ENCODE measurements at places on chromosomes 4 and X.

DNA sequence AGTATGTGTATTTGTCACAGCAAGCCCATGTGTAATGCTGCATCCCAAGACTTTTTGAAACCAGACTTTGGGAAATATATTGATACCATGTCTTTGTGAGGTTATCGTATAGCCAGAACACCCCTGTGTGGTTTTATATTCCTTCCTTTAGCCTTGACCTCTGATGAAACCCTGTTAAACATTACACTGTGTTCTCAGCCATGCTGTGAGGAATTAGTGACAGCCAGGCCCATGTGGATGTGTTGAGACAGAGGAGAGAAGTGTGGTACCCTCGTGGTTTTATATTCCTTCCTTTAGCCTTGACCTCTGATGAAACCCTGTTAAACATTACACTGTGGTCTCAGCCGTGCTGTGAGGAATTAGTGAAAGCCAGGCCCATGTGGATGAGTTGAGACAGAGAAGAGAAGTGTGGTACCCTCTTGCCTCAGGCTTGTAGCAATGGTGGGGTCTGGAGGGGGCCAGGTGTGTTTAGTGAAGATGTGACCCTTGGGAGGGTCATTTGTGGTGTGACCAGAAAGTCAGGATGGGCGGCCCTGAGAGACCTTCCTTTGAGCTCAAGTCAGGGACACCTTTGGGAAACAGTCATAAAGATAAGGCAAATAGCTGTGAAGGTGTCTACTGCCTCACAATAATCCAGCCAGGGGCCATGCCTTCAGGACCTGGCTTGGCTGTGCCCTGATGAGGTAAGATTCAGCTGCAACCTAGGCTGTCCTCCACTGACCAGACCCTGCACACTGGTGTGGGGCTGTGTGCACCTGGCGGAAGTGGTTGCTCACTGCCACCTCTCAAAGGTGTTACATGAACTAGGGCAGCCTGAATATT is 110.0 kb downstream of the IRF2 start:
- ATAC-seq: no peak

DNA sequence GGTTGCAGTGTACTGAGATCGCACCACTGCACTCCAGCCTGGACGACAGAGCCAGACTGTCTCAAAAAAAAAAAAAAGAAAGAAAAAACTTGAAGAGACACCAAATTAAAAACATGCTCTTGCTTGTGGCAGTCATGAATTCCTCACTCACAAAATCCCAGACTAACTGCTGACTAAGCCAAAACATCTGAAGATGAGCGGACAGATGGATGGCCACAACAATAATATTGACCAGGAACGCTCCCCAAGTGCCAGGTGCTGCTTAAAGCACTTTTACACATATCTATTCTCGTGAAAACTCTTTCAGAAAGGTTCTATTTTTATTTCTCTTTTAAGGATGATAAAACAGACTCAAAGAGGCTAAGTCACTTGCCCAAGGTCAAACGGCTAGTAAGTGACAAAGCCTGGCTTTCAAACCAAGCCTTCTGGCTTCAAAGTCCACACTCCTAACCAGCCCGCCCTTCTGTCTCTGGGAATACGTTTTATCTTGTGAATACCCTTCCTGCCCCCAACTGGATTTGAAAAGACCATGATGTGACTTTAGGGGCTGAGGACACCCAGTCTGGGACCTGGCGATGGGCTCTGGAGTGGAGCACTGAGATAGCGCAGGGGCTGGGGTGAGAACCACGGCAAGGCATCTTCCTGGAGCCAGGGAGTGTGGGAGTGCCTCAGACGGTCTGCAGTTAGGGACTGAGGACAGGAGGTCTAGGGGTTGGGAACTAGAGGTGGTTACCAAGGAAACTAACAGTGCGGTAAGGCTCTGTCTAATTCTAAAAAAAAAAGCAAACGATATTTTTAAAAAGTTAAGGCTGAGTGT is 9.5 kb upstream of the CXCR3 start:
- no peak for ATAC-seq

DNA sequence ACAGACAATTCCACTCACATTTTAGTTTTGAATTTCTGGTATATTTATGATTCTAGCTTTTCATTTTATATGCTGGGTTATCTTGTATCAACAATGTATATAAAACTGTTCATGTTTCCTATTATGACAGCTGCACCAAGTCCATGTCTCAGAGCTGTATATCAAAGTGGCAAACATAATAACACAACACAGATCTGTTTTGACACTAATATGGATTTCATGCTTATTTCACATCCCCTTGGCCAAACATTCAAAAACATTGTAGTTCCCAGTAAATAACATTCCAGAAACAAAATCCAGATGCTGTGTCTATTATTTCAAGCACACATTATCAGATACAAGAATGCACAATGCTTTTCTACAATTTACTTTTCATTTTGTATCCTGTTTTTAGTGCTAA is 380.6 kb upstream of the MAGEB2 start:
- no peak for ATAC-seq

DNA sequence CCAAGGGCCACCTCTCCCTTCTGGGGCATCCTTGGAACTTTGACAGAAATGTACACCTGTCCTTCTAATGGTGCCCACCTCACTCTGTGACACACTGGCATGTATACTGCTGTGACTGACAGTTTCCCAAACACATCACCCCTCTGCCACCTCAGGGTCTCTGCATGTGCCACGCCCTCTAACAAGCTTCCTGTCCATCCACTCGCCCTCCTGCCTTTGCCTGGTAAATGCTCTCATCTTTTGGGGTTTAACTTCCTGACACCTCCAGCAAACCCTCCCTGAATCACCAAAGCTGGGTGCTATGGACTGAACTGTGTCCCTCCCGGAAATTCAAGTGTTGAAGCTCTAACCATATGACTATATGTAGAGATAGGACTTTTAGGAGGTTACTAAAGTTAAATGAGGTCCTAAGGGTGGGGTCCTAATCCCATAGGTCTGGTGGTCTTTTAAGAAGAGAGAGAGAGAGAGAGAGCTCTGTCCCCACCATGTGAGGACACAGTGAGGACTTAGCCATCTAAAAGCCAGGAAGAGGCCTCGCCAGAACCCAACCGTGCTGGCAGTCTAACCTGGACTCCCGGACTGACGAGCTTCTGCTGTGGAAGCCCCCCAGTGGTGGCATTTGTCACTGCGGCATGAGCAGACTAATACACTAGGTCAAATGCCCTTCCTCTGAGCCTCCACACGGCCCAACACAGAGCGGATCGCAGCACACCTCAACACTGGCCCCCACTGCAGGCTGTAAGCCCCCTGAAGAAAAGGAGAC is 95.6 kb downstream of the AFAP1 start:
- ATAC-seq: peak; percentile 78

- no peak for ATAC-seq
These were observed 11.7 kb upstream of the ZBTB33 start for GRCh38 chrX:120238933-120239332.

GRCh38 chr4:140968371-140968770 is 164.9 kb downstream of the RNF150 start:
- no peak for ATAC-seq

DNA sequence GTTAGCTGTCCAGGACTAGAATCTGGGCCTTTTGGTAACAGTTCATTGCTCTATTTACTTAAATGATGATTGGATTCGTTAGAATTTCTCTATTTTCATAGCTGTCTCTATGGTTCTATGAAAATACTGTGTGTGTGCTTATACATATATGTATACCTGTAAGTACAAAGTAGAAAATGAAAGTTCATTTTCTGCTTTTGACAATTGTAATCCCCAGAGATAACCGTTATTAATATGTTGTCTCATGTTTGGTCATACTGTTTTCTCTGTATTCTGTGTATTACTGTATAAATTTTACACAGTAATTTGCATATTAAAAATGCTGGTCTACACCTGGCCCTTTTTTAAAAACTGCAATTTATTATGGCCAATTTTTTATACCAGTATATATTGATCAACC is 55.4 kb downstream of the CLCN3 start:
- no peak for ATAC-seq

- ATAC-seq: peak; percentile 75
These were observed 108.2 kb upstream of the ACSL4 start for GRCh38 chrX:109841257-109841656.

- no peak for ATAC-seq
These were observed 1114.5 kb upstream of the LCORL start for GRCh38 chr4:19135895-19136633.

Data from activated T-helper 17 cell treated with anti-CD3 and anti-CD28 coated beads, Interleukin-2, amount 50 U/mL, for 72 hours (primary cell).